K562 (cell line): ENCODE measurements at places on chromosomes 11 and 22. TPM values are rescaled to one million over a fixed set of nuclear protein-coding genes. Genes with fewer than 3 reads are reported as not detected.

DNA sequence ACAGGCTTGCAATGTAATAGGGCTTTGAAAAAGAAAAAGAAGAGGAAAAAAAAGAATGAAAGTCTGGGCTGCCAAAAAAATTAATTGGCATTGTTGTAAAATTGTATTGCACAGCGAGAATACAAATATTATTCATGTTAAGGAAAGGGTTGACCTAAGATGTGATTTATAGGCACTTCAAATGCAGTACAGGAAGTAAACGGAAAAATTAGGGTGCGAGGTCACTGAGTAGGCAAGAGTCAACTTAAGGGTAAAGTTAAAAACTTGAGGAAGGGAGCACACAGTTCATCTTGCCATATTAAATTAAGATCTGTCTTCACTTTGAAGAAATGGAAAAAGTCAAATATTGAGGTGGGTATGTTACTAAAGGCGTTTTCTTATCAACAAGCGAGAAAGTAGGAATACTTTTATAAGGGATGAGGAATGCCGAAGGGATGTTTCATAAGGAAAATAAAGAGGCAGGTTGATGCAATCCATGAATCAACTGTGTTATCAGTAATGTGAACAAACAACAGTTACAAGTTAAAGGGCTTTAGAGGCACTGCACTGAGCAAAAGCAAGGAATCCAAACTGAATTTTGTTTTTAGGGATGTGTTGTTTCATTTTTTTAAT lies 123.0 kb downstream of the WT1 start:
- no peak for DNase-seq

DNA sequence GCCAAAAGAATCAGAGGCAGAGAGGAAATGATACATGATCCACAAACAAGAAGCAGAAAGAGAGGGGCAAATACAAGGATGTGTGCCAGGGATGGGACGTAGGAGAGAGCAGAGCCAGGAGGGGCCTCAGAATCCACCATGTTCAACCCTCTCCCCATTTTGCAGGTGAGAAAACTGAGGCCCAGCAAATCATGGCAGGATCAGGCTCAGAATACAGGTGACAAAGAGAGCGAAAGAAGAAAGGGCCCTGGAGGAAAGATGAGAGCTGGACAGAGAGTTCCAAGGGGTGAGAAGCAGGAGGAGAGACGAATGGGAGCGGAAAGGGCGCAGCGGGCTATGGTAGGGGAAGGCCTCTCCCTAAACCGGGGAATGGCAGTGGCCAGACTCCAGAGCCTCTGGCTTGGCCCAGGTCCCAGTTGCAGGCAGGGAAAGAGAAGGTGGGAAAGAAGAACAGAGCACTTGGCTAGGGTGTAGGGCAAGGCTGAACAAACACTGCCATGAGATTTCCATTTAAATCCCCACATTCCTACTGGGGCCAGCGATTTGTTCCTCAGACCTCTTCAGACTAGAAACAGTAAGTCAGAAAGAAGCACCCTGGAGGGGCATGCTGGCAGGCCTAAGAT lies 44.4 kb upstream of the TSKU start:
- no peak for DNase-seq

The NCR3LG1 gene
- 31.5 and 32.4 TPM in 2 replicates for total RNA-seq

DNA sequence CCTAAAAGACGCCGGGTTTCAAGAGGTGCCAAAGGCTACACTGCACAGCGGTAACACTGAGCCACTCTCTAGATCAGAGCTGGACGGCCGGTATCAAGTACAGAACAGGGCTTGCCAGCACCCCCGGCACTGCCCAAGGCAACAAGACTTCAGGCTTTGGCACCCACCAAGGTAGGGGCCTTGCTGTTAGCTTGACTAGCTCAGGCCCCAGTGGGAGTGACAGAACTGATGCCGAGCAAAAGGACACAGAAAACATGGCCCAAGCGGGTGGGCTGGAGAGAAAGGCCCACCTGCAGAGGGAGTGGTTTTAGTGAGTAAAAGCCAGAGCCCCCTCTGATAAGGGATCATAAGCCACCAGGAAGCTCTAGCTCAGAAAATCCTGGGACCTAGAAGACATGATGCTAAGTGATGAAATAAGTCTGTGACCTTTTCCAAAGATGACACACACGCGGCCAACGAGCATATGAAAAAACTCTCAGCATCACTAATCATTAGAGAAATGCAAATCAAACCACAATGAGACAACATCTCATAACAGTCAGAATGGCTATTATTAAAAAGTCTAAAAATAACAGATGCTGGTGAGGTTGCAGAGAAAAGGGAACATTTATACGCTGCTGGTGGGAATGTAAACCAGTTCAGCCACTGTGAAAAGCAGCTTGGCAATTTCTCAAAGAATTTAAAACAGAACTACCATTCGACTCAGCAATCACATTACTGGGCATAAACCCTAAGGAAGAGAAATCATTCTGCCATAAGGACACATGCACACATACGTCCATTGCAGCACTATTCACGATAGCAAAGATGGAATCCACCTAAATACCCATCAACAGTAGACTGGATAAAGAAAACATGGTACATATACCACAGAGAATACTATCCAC lies 12.9 kb downstream of the EHD1 start:
- no peak for DNase-seq

The CARNS1 gene
- total RNA-seq: 0.07 and 0.13 TPM in 2 replicates
